ENCODE measurements at places on chromosomes 12 and 14. TPM values are rescaled to one million over a fixed set of nuclear protein-coding genes. Genes with fewer than 3 reads are reported as not detected.

The ANKRD13A gene
- polyA plus RNA-seq = 53.4 TPM

DNA sequence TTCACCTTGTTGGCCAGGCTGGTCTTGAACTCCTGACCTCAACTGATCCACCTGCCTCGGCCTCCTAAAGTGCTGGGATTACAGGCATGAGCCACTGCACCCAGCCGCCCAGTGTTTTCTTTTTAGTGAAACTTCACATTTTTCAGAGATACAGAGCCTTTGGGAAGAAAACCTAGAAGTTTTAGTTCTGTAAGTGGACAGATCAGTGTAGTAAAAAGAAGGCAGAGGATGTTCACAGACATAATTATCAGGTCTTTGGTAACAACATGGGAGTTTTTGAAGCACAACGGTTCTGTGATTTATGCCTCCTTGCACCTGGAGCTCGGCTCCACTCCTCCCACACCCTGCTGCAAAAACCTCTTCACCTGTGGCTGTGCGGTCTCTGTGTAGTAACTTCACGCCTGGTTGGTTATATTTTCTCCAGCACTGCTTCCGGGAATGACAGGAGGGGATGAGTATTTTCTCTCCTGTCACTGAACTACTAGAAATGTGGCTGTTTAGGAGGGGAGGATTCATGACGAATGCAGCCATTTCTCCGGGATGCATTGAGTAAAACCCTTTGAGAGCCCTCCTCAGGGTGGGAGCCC is 67.0 kb downstream of the ARF6 start:
- no peak overlapping the region for H3K4me3 ChIP-seq
- no peaks in the 10 kb centered on the region for H3K36me3 ChIP-seq
- H3K27me3 ChIP-seq = no peaks in the 10 kb centered on the region
- no peak for DNase-seq
- no peak overlapping the region for H3K27ac ChIP-seq

- H3K4me1 ChIP-seq = no peaks in the 10 kb centered on the region
- no peaks in the 10 kb centered on the region for H3K27me3 ChIP-seq
- H3K4me3 ChIP-seq = no peak overlapping the region
- no peaks in the 10 kb centered on the region for H3K36me3 ChIP-seq
- no peak overlapping the region for H3K27ac ChIP-seq
Measured at GRCh38 chr14:28755198-28755815, 11.3 kb upstream of the FOXG1 start.

DNA sequence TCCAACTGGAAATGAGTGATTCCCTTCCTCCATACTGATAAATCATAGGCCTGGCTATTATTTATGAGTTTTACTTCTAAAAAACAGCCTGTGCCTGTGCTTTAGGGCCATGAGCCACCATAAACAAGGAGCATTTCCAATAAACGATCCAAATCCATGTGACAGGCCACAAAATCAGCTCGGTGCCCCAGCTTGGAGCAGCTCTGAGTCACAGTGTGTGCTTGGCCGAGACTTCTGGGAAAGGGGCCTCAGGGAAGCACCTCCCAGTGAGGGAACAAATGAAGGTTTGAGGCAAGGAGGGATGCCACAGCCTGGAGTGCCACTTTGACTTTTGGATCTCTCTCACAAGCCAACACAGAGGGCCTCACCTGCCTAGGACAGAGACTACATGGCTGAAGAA is 190.4 kb downstream of the NTF3 start:
- H3K27me3 ChIP-seq = no peaks in the 10 kb centered on the region
- H3K36me3 ChIP-seq = no peaks in the 10 kb centered on the region
- no peak overlapping the region for H3K4me3 ChIP-seq
- no peak overlapping the region for H3K27ac ChIP-seq
- no peaks in the 10 kb centered on the region for H3K4me1 ChIP-seq
- no peak for DNase-seq

DNA sequence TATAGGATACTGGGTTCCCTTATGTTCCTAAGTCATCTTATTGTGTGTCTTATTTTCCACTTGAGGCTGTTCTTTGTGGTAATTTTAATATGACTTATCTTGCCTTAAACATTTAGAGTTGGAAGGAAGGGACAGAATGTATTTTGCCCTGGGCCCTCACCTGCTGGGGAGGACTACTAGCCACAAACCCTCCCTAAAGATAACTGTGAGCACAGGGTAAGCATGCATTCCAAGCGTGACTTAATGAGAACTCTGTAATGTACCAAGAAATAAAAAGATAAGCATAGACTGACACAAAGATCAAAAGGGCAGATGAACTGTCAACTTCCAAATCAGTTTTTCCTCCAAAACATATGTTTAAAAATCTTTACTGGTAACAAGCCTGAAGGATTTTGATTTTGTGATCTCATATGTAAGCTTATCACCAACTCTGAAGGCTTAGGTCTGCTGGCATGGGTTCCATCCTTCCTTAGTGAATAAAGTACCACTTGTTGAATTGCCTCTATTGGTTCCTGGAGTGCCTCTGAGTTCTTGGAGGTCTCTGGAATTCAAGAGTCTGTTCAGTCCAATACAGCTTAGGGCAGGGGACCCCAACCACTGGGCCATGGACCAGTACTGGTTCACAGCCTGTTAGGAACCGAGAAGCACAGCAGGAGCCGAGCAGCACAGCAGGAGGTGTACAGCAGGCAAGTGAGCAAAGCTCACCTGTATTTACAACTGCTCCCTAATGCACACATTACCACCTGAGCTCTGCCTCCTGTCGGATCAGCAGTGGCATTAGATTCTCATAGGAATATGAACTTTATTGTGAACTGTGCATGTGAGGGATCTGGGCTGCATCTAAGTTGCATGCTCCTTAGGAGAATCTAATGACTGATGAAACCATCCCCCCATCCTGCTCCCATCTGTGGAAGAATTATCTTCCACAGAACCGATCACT is 29.8 kb upstream of the NFYB start:
- H3K27me3 ChIP-seq = no peaks in the 10 kb centered on the region
- DNase-seq = no peak
- H3K4me3 ChIP-seq = no peak overlapping the region
- no peaks in the 10 kb centered on the region for H3K4me1 ChIP-seq

DNA sequence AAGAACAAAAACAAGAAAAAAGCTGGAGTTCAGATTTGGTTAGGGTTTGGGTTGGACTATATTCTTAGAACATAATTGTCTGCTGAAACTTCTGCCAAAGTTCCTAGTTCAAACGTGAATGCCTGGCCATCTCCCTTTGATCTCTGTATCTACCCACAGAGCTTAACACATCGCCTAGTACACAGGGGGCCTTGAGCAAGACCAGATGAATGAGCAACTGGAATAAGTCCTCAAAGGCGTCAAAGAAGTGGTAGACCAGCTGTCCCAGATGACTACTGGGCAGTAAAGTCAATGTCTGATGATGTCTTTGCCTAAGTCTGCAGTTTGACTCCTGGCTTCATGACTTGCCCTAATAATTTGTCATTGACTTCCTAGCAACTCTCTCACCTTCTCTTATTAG is 13.9 kb upstream of the STAB2 start:
- DNase-seq = no peak
- H3K4me1 ChIP-seq = no peaks in the 10 kb centered on the region
- no peaks in the 10 kb centered on the region for H3K27me3 ChIP-seq
- no peak overlapping the region for H3K4me3 ChIP-seq
- no peaks in the 10 kb centered on the region for H3K36me3 ChIP-seq

The ASB2 gene
- 2.6 TPM for polyA plus RNA-seq

DNA sequence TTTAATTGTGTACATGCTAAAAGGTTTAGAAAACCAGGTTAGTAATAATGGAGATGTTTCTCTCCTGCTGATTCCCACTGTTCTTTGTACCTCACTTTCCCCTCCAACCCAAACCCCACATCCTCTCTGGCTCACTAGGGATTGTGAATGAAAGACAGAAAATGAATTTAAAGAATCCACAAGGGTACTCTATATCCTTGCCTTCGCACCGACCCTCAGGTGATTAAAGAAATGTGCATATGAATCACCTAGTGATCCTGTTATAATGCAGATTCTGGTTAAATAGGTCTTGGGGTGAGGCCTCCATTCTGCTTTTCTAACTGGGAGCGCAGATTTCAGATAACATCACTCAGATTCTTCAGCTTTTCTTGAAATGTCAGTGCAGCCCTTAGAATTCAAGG is 84.3 kb upstream of the OTX2 start:
- H3K36me3 ChIP-seq = no peaks in the 10 kb centered on the region
- H3K27me3 ChIP-seq = no peaks in the 10 kb centered on the region
- no peak overlapping the region for H3K4me3 ChIP-seq
- DNase-seq = no peak

DNA sequence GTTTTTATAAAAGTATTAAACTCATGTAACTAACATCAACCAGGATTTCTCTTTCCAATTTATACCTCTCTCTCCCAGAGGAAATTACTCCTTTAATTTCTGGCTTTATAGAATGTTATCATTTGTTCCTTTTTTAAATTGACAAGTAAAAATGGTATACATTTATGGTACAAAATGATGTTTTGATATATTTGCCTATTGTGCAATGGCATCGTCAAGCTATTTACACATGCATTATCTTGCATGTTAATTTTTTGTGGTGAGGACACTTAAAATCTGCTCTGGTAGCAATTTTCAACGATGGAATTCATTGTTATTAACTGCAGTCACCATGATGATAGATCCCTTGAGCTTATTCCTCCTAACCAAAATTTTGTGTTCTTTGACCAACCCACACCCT is 149.0 kb upstream of the NAV3 start:
- no peaks in the 10 kb centered on the region for H3K27me3 ChIP-seq
- no peak overlapping the region for H3K27ac ChIP-seq
- no peak overlapping the region for H3K4me3 ChIP-seq

DNA sequence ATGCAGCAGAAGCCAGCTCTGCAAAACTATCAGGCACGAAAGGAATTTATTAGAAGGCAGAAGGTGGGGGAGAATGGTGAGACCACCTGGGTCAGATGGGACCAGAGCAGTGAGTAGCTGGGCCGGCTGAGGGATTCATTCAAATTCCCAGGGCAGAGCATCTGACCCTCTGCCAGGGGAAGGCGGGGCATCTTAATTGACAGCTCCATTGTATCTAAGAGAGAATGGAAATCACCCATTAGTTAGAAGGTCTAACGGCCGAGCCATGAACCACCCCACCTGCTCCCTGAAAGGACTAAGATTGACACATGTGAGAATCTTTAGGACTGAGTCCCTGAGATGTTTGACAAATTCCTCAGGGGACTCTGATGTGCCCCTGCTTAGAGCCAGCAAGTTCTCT is 83.7 kb downstream of the PHETA1 start:
- DNase-seq = no peak
- H3K27me3 ChIP-seq = no peaks in the 10 kb centered on the region
- H3K36me3 ChIP-seq = no peaks in the 10 kb centered on the region
- H3K27ac ChIP-seq = no peak overlapping the region
- H3K4me3 ChIP-seq = no peak overlapping the region

DNA sequence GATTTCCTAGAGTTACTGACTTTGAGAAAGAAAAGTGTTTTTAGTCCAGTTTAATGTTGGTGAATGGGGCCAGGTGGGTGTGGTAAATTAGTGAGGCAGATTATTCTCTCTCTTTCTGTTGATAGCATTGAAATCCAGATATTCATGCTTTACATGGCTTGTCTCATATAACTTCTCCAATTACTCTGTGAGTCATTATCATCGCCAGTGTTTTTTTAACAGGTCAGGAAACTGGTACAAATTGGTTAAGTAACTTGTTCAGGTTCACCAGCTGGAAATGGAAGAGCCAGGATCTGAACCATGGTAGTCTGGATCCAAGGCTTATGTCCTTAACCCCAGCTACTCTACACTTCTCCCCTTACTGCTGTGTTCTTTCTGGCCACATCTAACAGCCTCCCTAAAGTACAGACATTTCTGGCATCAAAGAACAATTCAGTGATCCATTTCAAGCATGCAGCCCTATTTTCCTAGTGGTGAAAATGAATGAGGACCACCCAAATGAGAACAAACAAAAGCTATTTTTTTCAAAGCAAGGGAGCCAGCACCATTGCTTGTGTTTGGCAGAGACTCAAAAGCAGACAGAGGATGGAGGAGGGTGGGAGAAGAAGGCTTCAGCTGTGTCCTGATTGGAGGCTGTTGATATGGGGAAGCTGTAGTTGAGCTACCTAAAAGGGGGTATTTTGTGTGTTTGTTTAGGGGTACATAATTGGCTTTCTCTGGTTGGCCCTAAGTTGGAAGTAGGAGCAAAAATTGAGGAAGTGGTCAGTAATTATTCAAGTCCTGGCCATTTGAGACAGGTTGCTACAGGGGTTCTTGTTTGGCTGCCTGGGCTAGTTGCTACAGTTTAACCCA is 1.7 kb downstream of the IRAK3 start:
- DNase-seq = no peak
- H3K36me3 ChIP-seq = no peaks in the 10 kb centered on the region
- no peak overlapping the region for H3K4me3 ChIP-seq
- no peaks in the 10 kb centered on the region for H3K27me3 ChIP-seq

The OGFOD2 gene
- polyA plus RNA-seq = 17.1 TPM

DNA sequence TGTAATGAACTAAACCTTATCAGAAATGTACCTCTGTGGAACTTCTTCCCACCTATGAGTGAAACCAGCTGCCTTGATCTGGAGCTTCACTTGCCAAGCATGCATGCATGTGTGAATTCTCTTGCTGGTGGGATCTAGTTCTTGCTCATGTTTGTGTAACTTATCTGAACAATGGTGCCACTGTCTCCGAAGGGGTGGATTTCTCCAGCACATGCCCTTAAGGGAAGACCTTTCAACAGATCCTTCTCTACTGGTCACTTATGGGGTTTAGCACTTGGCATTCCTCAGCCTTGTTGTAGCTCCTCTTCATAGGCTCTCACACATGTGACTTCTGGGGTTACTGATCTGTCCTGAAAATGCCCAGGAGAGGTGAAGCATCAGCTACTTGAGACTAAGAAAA is 25.0 kb downstream of the SMOC1 start:
- no peak overlapping the region for H3K27ac ChIP-seq
- H3K36me3 ChIP-seq = no peaks in the 10 kb centered on the region
- DNase-seq = no peak
- H3K4me1 ChIP-seq = no peaks in the 10 kb centered on the region

The NKX2-8 gene
- not detected for polyA plus RNA-seq

The EIF2B1 gene
- polyA plus RNA-seq = 47.6 TPM

DNA sequence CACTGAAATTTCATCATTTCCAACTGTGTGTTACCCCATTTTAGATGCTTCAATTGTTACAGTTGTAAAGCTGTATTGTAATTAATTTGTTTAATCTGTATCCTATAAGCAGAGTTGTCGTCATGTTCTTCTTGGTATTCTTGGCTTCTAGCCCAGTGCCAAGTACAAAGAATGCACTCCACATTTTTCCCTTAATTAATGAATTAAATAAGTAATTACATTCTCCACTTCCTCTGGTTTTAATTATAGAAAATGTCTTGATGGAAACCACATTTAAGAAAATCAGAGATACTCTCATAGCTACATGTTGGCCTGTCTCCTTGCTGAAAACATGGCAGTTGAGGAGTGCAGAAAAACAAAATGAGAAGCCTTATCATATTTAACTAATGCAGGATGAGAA is 746 bp downstream of the DNAI7 start:
- peak overlapping the region; percentile 66 for H3K4me3 ChIP-seq
- no peak for DNase-seq
- no peaks in the 10 kb centered on the region for H3K27me3 ChIP-seq

The LTBR gene
- polyA plus RNA-seq = 65.7 TPM

Measured in ovary (tissue), 10 donors.